HuH-7.5 (cell line): ENCODE measurements at places on chromosomes 1 and 21.
A peak's percentile ranks its signal among the peaks of the same experiment; 100 is the strongest.

DNA sequence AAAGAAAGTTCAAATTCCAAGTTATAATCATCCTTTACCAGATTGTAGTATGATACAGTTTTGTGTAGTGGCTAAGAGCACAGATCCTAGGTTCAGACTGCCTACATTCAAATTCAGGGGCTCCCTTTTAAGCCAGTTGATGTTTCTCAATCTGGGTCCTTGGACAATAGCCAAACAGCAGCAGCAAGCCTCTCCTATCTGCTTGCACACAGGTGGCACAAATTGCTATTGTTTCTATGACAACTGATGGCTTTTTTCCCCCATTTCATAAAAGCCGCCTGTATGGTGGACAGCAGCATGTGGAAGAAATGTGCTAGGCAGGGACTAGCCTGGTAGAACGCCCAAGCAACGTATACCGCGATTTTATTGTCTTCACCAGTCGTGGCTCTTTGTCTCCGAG lies 76.5 kb downstream of the S1PR1 start:
- no peak for DNase-seq

GRCh38 chr1:162757476-162757875 lies 33.0 kb upstream of the HSD17B7 start:
- DNase-seq: no peak

DNA sequence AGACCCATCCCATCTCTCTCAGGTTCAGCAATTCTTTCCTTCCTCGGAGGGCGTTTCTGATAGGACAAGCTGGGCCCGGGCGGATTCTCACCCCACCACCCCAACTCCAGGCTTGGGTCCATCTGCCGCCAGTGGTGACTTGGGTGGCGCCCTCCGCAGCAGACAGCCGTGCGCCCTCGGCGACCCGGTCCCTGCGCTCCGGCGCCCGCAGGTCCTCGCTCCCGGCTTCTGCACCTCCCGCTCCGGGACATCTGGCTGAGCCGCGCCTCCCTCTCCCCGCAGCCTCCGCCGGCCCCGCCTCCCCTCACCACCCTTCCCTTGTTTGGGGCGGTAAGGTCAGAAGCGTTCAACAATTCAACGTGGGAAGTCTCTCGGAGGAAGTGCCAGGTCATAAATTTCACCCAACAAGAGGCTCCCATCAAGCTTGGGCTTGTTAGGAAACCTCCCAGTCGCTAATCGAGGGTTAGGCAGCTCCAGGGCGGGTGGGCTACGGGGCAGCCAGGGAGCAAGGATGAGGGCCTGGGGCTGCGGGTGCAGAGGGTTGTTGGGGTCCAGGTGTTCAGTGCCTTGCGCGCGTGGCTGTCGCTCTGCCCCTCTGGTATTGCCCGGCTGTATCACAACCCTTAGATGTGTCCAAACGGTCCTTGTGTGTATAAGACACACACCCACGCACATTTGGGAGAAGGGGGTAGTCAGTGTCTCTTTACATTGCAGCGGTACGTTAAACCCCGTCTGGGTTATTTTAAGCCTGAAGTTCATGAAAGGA lies 39.8 kb downstream of the OLIG1 start:
- DNase-seq: no peak

- no peak for DNase-seq
Measured at GRCh38 chr21:33884376-33885171, 31.0 kb downstream of the ATP5PO start.

- no peak for DNase-seq
Measured at GRCh38 chr1:241532162-241532531, at the start of gene KMO. KMO (plus strand) TSS chr1:241532378; CDS start chr1:241532445, 67 bp downstream.

DNA sequence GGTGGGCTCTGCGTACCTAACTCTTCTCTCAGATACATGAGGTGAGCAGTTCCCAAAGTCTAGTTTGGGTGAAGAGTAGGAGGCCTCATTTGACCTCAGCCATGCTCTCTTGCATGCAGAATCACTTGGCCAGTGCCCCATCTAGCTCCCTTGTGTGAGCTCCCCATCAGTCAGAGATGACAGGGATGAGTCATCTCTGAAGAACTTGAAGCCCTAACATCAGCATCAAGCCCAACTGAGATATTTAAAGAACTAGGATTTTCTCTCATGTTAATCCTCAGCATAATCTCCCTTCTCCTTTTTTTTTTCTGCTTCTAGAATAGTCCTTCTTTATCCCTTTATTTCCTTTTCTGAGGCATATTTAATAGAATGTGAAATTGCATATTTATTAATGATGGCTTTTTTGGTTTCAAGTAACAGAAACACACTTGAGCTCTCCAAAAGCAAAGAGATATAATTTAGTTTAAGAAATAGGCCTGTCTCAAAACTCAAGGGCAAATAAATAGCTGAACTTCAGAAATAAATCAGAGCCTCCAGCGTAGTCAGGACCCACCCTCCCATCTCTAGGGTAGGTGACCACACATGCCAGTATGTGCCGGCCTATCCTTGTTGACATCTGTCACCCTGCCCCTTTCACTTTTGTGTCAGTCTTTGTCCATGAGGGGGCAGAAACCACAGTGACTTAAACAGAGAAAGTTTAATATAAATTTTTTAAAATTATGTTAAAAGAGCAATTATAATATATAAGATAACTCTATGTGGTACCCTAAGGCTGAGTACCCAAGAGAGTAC lies 112.3 kb downstream of the TSEN15 start:
- no peak for DNase-seq

GRCh38 chr1:2255420-2256369 lies 27.6 kb downstream of the SKI start:
- DNase-seq: no peak

- no peak for DNase-seq
Measured at GRCh38 chr1:226529891-226530290, 18.7 kb upstream of the STUM start.

DNA sequence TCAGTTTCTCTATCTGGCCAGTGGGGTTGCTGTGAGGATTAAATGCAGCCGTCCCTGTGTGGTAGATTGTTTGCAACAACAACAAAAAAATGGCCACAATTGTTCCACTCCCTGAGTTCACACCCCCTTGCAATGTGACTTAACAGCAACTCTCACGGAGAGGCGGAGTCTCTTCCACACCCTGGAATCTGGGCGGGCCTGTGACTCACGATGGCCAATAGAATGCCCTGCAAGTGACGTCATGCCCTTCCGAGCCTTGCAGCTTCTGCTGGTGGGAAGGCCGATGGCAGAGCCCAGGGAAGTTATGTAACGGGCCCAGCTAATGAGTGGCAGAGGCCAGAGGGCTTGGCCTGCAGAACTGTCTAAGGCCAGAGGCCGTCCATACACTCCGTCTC lies 87.9 kb downstream of the RIPK4 start:
- peak; percentile 93 for DNase-seq

- DNase-seq: no peak
Measured at GRCh38 chr21:40489001-40489400, 358.0 kb downstream of the DSCAM start.

GRCh38 chr1:24536391-24536840 lies 19.5 kb upstream of the NCMAP start:
- DNase-seq: no peak

DNA sequence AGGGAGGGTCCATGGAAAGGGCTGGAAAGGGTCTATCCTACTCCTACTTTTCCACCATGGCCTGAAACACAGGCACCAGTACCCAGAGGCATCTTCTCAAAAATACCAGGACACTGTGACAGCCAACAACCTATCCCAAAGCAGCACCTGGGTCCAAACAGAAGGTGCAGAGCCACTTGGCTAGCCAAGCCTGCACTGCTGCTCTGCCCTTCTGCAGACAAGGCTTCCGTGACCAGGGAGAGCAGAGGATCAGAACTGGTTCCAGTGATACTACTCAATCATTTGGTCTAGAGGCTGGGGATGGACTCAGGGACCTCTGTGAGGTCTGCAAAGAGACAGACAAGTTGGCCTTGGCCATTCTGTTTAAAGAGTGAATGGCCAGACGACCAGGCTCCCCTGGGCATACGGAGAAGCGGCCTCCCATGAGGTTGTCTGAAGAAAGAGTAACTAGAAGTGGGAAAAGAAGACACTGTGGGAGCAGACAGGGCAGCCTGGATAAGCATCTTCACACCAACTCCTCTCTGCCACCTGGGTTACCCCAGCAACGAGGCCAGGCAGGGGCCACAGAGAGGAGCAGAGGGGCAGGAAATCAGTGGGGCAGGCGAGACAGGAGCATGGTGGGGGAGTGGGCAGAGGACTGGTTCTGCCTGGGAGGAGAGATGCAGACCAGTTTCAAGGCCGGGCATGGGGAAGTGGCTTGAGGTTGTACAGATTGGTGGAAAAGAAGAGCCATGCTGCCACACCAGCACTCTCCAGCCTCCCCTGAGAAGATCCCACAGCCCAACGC lies 5.7 kb downstream of the KCNN3 start:
- DNase-seq: no peak

DNA sequence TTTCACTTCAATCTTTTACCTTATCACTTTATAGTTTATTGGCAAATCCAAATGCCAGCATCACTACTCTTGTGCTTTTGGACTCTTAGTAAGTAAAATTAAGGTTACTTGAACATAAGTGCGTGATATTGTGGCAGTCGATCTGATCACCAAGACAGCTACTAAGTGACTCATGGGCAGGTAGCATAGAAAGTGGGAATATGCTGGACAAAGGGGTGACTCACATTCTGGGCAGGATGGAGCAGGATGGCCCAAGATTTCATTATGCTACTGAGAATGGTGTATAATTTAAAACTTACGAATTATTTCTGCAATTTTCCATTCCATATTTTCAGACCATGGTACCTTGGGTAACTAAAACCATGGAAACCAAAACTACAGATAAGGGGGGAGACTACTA lies 120.2 kb downstream of the ROR1 start:
- DNase-seq: no peak

GRCh38 chr1:225748529-225748928 lies 29.1 kb upstream of the SRP9 start:
- DNase-seq: no peak

DNA sequence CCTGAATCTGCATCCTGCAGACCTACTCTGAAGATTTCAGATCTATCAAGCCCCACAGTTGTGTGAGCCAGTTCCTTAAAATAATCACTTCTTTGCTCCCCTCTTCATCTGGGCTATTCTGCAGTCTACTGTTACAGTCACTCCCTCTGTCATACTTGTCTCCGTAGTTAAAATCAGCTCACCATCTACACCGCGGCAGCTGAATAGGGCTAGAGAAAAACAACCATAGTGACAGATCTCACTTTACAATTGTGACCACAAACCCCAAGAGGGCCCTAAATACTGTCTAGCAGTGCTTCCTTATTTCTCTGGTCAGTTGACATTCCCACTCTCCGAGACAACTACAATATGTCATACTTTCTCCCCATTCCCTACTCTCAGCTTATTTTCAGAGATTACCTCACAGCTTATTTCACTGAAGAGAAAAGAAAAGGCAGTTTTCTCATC lies 12.9 kb downstream of the DESI2 start:
- DNase-seq: no peak

- DNase-seq: no peak
Measured at GRCh38 chr1:214021321-214021720, 33.5 kb downstream of the PROX1 start.

DNA sequence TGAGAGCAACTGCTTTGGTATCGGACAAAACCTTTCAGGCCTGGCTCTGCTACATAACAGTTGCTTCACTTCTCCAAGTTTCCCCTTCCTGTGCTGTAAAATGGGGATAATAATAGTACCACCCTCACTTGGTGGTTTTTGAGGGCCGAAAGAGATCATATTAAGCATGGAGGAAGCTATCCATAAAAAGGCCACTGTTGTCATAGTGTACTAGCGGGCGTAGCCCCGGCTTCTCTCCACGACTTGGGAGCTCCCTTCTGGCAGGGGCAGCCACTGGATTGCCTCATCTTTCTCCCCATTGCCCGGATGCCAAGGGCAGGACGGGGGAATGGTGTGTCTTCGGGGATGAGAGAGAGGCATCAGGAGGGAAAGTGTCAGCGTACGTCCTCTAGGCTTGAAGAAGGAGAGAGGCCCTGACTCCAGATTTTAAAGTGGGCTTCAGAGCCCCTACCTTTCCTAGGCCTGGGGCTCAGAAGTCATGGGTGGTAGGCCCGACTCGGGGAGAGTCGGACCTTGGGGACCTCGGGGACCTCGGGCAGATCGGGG lies 548 bp upstream of the MFSD2A start:
- DNase-seq: no peak

DNA sequence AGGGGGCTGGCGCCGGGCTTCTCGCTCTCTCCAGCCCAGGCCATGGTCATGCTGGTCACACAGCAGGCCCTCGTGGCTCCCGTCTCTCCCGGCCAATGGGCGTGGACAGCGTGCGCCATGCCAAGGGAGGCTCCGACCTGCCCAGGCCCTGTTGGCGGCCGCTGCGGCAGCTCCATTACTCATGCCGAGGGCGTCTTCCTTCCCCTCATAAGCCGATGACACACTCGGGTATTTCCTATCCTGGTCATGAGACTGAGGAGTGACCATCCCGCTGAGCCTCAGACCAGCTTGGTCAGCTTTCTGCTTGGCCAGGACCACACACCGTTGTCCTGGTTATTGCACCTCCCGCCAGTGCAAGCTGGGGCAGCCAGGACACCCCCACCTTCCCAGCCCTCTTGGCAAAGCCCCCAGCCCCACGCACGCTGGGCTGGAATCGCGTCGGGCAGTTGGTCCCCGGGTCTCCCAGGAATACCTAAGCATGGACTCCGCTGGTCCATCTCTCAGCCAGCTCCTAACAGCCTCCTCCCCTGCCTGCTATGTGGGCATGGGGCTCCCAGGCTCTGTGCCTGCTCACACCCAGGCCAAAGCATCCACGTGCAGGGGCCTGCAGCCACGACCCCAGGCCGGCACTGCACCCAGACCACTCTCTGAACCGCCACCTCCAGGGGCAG lies 49.8 kb downstream of the ARHGEF16 start:
- DNase-seq: no peak

- no peak for DNase-seq
Measured at GRCh38 chr1:43415901-43416300, 26.2 kb downstream of the SZT2 start.

- DNase-seq: no peak
Measured at GRCh38 chr1:59017501-59018231, 233.8 kb upstream of the JUN start.

DNA sequence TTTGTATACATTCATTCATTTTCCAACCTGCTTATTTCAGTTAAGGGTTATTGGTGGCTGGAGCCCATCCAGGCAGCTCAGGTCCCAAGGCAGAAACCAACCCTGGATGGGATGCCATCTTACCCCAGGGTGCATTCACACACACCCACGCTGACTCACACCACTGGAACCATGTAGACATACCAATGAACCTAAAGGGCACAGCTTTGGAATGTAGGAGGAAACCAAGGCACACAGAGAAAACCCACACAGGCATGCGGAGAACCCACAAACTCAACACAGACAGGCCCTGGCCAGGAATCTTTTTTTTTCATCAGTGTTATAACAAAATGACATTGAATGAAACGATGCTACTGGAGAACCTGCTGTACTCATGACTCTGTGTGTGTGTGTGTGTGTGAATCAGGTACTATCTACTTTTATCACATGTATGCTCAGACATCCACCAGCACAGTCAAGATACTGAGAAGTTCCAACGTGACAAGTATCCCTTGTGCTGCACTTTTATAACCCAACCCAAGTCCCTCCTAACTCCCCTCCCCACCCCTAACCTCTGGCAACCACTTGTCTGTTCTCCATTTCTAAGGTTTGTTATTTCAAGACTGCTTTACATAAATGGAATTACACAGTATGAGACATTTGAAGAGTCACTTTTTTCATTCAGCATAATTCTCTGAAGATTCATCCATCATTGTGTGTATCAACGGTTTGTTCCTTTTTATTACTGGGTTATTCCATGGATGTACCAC lies 286.8 kb upstream of the PLD5 start:
- no peak for DNase-seq
